ENCODE measurements at places on chromosomes 1 and 21.

DNA sequence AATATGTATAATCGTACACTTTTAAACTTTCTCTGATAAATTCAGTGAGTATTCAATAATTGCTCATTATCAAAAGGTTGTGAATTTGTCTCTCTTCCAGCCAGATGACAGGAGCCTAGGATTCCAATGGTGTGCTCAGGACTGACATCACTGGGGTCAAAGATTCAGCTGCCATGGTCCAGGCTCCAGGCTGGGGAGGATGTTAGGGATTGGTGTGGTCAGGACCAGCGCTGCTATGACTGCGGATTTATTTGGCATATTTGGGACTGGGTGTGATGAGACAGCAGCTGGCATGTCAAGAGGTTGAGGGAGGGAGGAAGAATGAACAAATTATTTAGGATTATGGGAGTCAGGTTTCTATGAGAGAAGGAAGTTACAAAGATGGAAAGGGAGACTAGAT lies 48.2 kb upstream of the ABCA4 start:
- no peak for DNase-seq

- DNase-seq: peak; percentile 70
Measured at GRCh38 chr1:159132271-159132881, 39.0 kb upstream of the CADM3 start.

DNA sequence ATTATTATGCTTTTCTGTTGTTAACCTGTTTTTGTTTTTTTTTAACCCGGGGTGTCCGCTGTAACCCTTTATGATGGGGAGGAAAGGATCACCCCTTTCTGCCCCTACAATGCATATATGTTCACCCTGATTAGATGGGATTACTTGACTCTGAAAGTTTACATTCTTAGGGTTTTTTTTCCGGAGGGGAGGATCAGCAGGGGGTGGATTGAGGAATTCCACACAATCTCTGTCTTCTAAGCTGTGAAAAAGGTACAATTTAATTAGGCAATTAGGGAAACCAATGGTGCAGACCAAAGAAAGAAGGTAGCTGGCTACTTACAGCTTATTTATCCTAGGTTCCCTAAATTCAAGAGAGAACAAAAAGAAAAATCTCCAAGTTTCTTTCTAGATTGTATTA lies 58.3 kb downstream of the EDEM3 start:
- DNase-seq: no peak

GRCh38 chr1:98121646-98122045 lies 200.8 kb upstream of the DPYD start:
- DNase-seq: no peak

Measured in activated CD4-positive, alpha-beta T cell treated with anti-CD3 and anti-CD28 coated beads for 4 hours (primary cell).